Upper lobe of left lung (tissue), 6 donors: ENCODE measurements at places on chromosomes 4 and X. TPM values are rescaled to one million over a fixed set of nuclear protein-coding genes. Genes with fewer than 3 reads are reported as not detected.

GRCh38 chr4:79632114-79632513 lies 224.1 kb upstream of the GK2 start:
- DNase-seq = no peak
- H3K36me3 ChIP-seq = no peaks in the 10 kb centered on the region
- no peak overlapping the region for H3K27ac ChIP-seq
- no peak overlapping the region for H3K4me3 ChIP-seq

- peaks cover 45% of the 10 kb centered on the region for H3K4me1 ChIP-seq
- no peaks in the 10 kb centered on the region for H3K27me3 ChIP-seq
- H3K27ac ChIP-seq = peak overlapping the region; percentile 85
- H3K36me3 ChIP-seq = no peaks in the 10 kb centered on the region
Observed at GRCh38 chr4:25861280-25861950, 1.4 kb downstream of the SEL1L3 start.

DNA sequence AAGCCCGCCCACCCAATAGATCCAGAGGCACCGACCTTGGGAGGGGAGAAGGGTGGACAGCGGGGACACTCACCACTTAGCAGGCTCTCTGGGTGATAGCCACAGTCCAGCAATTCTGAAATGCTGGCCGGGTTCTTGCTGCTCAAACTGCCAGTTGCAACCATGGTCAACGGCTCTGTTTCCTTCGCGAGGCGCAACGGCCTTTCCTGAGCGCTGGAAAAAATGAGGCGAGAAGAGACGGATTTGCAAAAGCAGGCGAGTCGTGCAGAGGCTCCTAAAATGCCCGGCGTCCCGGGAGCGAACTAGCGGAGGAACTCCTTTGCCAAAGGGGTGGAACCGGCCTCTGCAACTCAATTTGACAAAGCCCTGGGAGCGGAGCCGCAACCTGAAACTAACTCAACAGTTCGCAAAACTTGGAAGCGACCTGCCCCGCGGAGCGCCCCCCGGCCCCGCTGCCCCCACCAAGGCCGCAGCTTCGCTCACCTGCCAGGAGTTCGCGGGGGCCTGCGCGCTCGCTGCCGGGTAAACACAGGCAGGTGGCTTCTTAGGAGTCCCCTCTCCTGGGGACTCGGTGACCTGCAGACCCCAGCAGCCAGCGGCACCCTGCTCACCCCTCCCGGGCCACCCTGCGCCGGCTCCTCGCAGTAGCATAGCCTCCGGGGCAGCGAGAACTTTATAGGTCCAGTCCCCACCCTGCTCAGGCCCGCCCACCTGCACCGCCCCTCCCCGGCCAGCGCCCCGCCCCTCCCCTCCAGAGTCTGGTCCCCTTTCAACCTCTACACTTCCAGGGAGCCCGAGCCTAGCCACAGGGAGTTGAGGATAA lies at the start of gene DDIT4L:
Gene DDIT4L, minus strand, starts transcription at position 649 of the 823 bp plus-strand sequence. Its CDS starts 485 bp downstream, at position 164.
- no peaks in the 10 kb centered on the region for H3K36me3 ChIP-seq
- no peak within 1 kb of the TSS for H3K27ac ChIP-seq
- no peaks in the 10 kb centered on the region for H3K27me3 ChIP-seq
- DNase-seq = peak; percentile 44
- H3K4me3 ChIP-seq = peak within 1 kb of the TSS; percentile 59

Gene SPANXD
- total RNA-seq = not detected

DNA sequence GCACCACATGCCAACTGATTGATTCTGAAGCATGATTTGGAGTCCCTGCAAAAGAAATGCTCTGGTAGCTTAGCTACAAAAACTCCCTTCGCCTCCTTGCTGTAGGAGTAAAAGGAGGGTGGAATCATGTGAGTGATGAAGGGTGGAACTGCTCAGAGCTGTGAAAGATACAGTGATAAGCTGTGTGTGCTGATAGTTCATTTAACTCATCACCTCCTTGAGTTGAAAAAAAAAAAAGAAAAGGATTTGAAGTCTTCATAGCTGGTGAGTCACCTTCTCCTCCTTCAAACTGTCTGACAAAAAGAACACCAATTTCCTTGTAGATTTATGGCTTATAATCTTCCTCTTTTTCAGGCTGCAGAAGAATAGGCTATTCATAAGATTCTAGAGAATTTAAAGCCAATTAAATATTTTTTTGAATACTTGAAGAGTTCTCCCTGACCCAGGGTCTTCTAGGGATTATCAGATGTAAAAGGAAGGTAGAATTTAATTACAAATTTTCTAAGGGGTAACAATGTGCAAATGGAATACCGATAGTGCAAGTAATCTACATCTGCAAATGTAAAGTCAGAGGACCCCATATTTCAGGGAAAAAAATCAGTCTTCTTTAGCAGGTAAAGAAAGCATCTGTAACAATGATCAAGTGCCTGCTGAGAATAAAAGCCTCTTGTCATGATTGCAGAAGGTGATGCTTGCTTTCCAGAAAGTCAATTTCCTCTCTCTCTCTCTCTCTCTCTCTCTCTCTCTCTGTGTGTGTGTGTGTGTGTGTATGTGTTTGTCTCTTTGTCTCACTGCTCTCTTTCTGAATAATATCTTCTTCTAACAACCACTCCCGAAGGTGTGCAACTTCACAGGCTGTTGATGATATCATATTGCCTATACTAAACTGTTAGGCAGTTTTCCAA lies 208.8 kb upstream of the VEGFC start:
- no peaks in the 10 kb centered on the region for H3K27me3 ChIP-seq
- no peaks in the 10 kb centered on the region for H3K36me3 ChIP-seq
- H3K27ac ChIP-seq = no peak overlapping the region
- H3K4me3 ChIP-seq = no peak overlapping the region

DNA sequence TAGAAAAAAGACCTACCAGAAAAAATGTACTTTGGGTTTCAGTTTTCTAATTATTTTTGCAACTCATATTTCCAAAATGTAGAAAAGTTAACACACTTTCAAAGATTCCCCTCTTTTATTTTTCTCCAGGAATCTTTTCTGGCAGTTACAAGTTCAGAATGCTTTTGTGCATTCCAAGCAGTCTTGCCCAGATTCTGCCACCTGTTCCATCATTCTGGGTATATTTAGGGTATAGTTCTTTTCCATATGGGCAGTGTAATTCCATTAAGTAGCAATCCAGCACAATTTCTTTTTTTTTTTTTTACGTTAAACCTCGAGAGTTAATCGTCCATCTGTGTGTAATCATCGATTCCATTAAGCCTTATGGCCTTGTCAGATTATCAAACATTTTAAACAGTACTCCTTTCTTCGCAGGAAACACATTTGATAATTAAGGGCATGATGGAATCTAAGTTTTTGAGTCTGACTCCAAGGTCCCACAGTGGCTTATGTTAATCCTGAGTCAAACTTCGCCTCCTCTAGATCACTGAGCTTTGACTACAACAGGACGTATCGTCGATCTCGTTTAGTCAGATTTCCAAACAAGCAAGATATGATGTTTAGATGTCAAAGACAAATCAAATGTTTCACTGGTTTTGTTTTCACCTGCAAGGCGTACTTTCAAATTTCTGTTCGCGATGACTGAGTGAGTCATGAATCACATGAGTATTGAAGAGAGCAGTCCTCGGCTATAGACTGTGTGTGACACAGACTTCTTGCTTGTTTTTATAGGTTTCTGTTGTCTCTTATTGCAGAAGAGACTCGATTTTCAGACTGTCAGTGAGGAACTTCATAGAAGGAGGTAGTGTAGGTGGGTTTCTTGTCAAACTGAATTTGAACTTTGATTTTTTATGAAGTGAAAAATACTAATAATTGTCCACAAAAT lies 118.9 kb upstream of the GK2 start:
- no peaks in the 10 kb centered on the region for H3K27me3 ChIP-seq
- no peak overlapping the region for H3K27ac ChIP-seq
- H3K4me3 ChIP-seq = no peak overlapping the region
- DNase-seq = no peak
- H3K4me1 ChIP-seq = no peaks in the 10 kb centered on the region

- H3K4me3 ChIP-seq = no peak overlapping the region
- H3K4me1 ChIP-seq = no peaks in the 10 kb centered on the region
- no peaks in the 10 kb centered on the region for H3K27me3 ChIP-seq
- no peak for DNase-seq
Observed at GRCh38 chrX:3514996-3515395, 168.5 kb upstream of the MXRA5 start.

Gene PNMA6F
- total RNA-seq = not detected

DNA sequence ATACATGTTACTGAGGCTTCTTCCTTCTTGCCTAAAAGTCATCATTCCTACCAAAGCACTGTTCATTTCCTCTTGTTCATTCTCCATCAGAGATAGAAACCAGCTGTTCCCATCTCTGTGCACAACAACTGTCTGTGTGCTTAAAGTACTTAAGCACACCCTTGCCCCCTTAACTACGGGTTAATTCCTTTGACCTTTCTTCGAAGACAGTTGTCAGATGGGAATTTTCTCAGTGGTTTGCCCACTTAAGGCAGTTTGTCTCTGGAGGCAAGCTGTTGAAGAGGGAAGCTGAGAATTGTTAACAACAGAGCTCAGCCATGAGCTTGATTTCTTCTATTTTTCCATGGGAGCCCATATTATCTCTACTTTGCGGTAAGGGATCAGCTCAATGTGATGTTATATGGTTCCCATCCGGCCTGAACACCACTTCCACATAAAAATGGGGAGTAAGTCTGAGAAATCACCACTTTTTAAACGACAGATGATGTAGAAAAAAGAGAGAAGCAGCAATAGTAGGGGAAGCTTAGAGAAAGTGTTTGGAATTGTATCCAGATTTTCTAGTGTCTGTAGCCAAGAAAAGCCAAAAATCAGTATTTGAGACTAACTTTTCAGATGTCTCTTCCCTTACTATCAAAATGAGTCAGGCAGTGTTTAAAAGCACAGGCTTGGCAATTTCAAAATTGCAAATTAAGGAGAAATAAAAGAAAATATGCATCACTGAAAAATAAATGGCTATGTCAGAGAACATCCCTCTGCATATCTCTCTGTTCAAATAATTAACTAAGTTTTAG lies 194.4 kb downstream of the SLIT2 start:
- H3K27ac ChIP-seq = no peak overlapping the region
- no peaks in the 10 kb centered on the region for H3K27me3 ChIP-seq
- no peak for DNase-seq
- no peak overlapping the region for H3K4me3 ChIP-seq

DNA sequence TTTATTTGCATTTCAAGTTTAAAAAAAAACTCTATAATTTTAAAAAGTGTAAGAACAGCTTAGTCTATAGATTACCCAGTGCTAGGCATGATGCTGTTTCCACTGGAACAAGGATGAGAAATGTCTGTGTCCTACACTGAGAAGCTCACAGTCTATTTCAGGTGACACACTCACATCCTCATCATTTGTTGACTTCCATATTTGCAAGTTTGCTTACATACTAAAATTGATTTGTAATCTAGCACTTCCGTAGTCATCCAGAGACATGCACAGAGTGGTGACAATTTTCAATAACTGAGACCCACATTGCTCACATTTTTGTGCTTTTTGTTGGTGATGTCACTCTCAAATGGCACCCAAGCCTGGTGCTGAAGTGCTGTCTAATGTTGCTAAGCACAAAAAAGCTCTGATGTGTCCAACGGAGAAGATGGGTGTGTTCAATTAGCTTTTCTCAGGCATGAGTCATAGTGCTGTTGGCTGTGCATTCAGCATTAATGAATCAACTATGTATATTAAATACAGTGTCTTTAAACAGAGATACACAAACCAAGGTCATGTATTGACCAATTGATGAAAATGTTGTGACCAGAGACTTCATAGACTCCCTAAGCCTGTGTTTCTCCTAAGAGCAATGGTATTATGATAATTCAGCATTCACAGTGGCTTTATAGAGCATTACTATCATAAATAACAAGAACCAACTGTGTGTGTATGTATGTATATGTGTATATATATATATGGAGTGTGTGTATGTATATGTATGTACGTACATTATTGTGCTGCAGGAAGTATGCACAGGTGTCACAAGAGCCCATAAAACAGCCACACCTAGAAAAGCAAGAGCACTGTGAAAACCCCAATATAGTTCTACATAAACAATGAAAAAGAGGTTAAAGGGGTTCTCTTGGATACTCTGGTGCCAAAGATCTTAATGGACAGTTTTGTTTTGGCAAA lies 31.2 kb upstream of the VCX3B start:
- no peaks in the 10 kb centered on the region for H3K27me3 ChIP-seq
- no peak for DNase-seq
- no peaks in the 10 kb centered on the region for H3K36me3 ChIP-seq
- H3K4me3 ChIP-seq = no peak overlapping the region

- no peak overlapping the region for H3K27ac ChIP-seq
- H3K4me1 ChIP-seq = no peaks in the 10 kb centered on the region
- no peak overlapping the region for H3K4me3 ChIP-seq
Observed at GRCh38 chr4:153137159-153137558, 67.1 kb upstream of the TRIM2 start.

Gene VCX3A
- total RNA-seq = not detected

Gene APLN
- 1.2 TPM for total RNA-seq

DNA sequence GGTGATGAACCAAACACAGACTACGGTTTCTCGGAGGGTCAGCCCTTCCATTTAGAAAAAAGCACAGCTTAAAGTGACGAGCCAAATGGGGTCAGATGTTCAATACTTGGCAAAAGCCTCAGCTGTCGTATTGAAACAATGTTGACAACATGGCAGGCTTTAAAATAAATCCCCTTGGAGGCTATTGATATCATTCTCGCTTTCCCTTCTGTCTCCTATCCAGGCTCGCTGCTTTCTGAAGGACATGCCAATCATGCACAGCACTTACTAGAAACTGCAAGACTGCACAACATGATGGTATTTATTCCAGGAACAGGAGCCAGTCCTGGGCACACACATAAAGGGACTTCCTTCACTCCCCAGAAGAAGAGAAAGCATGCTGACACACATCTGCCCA lies 137.9 kb downstream of the SLC7A11 start:
- H3K4me3 ChIP-seq = no peak overlapping the region
- no peak for DNase-seq
- H3K27me3 ChIP-seq = no peaks in the 10 kb centered on the region
- no peaks in the 10 kb centered on the region for H3K4me1 ChIP-seq

DNA sequence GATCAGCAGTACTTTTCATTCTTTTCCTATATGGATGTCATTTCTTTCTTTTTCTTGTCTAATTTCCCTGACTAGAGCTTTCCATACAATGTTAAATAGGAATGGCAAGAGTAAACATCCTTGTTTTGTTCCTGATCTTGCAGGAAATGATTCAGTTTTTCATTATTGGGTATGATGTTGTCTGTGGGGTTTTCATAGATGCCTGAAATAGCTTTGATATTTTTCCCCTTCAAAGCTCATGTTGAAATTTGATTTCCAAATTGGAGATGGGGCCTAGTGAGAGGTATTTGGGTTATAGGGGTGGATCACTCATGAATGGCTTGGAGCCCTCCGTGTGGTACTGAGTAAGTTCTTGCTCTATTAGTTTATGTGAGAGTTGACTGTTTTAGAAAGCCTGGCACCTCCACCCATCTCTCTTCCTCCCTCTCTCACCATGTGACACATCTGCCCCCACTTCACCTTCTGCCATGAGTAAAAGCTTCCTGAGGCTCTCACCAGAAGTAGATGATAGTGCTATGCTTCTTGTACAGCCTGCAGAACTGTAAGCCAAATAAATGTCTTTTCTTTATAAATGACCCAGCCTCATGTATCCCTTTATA lies 22.3 kb upstream of the VSIG1 start:
- H3K4me3 ChIP-seq = no peak overlapping the region
- no peaks in the 10 kb centered on the region for H3K36me3 ChIP-seq
- H3K4me1 ChIP-seq = no peaks in the 10 kb centered on the region

- DNase-seq = no peak
- H3K4me3 ChIP-seq = no peak overlapping the region
- no peaks in the 10 kb centered on the region for H3K27me3 ChIP-seq
- no peak overlapping the region for H3K27ac ChIP-seq
- no peaks in the 10 kb centered on the region for H3K36me3 ChIP-seq
Observed at GRCh38 chr4:31059753-31060522, 339.8 kb downstream of the PCDH7 start.
